ENCODE measurements at places on chromosomes 16 and 17.

- no peak for DNase-seq
Measured at GRCh38 chr16:57427824-57428223, 19.4 kb downstream of the CIAPIN1 start.

- no peak for DNase-seq
Measured at GRCh38 chr17:39939588-39940419, 12.3 kb downstream of the LRRC3C start.

GRCh38 chr17:35745749-35746320 is 7.2 kb downstream of the GAS2L2 start:
- no peak for DNase-seq

DNA sequence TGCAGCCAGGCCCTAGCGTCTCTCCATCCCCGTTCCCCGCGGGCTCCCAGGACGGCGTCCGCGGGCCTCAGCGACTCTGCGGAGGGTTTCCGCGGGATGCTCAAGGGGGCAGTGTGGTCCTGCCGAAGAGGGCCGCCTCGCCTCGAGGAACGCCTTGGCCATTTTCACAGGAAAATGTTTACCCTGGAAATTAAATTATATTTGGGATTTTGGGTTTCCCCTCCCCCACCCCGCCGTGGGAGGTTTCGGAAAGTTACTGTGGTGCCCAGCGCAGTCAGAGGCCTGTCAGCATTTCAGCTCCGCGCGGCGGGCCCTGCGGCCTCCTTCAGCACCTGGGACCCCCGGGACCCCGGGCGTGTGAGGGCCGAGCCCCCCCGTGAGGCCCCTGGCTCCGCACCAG is 94.5 kb downstream of the PCTP start:
- DNase-seq, result no peak

DNA sequence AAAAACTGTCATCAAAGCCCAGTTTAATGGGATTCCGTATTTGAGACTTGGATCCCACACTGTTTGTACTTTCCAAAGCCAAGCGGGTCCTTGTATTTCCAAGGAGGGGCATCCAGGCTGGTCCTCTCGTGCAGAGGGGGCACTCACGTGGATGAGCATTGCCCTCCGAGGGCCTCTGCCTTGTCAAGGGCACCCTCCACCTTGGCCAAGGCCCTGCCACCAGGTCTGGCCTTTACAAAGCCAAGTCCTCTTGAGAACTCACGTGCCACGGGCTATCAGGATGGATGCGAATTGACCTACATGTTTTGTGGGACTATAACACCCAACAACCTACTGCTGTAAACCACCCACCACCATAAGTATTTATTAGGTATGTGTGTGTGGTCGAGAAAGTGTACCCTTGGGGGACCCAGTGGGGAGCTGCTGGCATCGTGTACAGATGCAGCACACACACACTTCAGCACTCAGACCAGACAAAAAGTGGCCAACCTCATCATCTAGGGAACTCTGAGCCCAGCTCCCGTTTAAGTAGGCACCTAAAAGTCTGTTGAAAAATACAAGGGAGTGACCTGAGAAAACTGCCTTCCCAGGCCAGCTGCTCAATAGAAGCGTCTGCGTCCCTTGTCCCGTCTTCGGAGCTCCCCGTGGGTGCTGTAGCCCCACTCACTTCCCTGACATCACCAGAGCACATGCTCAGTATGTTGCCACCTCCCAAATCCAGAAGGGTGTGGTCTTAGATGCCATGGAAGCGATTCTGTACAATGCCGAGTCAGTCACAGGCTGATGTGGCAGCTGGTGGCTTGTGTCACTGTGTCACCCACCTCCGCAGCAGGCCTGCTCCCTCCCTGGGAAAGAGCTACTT is 12.9 kb downstream of the MAP1LC3B start:
- no peak for DNase-seq

DNA sequence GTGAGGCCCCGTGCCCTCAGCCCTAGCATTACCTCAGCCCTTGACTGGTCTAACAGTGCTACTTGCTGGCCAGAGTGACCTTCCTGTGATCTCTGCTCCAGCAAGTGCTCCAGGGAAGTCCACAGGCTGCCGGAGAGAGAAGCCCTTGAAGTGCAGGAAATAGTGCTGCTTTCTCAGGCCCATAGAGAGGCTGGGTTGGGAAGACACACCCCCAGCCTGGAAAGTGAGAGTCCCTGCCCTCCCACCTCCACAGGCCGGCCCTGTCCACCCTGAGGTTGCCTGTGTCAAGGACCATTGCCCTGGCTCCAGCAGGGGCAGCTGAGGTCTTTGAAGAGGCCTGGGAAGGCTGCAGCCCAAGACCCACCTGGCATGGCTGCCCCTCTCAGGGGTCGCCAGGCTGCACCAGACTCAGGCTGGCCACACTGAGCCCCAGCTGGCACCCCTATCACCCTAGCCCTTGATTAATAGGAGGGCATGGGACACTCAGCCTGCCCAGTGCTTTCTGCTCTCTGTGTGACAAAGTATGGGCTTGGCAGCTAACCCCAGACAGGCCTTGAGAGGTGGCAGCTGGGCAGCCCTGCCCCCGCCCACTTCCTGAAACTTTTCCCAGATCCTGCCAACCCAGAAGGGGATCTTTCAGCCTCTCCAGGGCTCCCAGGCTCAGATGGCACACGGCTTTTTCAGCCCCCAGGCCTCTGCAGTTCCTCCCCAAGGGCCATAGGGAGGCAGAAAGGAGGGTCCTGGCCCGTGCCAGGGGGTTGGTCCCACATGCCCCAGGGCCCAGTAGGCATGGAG is 21.7 kb downstream of the ATP6V0D1 start:
- no peak for DNase-seq

DNA sequence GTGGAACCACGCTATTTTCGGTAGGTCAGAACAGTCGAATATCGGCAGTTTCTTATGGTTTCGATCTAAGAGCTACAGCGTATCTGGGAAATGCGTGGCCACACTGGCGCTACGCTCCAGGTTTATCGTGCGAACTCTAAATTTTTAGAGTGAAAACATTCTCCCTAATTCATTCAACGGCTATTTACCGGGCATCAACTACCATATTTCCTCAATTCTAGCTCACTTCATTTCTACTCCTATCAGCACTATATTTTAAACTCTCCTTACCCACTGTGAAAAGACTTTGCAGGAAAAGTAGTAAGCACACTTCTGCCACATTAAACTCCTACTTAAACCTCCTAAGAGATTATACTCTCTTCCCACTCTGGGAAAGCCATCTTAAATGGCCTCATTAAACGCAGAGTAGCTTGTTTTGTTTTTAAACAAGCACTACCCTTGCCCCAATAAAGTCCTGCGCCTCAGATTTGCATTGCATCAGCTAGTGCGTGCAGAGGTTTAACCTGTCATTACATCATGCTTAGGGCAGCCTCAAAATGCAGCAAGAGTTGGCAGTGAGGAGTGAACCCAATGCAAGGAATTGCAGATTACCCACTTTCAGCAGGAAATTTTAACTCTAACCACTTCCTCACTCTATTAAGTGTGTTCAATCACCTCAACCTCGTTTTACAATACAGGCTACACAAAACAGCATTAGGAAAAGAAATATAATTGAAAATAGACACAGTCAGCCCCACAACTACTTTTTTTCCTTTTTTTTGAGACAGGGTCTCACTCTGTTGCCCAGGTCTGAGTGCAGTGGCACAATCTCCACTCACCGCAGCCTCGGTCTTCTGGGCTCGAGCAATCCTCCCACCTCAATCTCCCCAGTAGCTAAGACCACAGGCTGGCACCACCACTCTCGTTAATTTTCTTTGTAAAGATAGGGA is 18.8 kb downstream of the SIAH1 start:
- DNase-seq, result peak; percentile 26

All from activated T-helper 1 cell treated with anti-CD3 and anti-CD28 coated beads, Interleukin-2, amount 50 U/mL, for 16 hours (primary cell).